Breast epithelium (tissue), 4 donors: ENCODE measurements at places on chromosomes 16 and 17. TPM values are rescaled to one million over a fixed set of nuclear protein-coding genes. Genes with fewer than 3 reads are reported as not detected.

TACO1 gene
- 11.0 TPM for total RNA-seq

ABCC12 gene
- 0.15 TPM for total RNA-seq

GP1BA gene
- not detected for total RNA-seq

GPRC5C gene
- total RNA-seq, result 69.2 TPM

TVP23A gene
- total RNA-seq, result not detected

DNA sequence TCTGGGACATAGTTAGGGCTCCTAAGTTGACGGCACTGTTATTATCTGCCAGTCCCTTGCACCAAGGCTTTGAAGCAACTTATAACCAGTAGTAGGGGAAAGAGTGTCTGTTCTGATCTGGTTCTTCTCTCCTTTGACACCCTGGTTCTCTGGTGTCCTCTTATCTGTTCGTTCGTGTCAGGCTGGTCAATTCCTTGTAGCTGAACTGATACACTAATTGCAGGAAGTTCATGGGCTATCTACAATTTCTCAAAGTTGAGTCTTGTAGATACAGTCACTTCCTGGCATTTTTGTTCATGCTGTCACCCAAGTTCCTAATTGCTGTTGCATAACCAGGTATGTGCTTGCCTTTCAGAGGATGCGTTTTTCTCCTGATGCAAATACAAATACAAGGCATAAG is 17.3 kb upstream of the MYO1D start:
- DNase-seq, result no peak
- H3K27ac ChIP-seq, result no peak overlapping the region
- no peaks in the 10 kb centered on the region for H3K27me3 ChIP-seq

DNA sequence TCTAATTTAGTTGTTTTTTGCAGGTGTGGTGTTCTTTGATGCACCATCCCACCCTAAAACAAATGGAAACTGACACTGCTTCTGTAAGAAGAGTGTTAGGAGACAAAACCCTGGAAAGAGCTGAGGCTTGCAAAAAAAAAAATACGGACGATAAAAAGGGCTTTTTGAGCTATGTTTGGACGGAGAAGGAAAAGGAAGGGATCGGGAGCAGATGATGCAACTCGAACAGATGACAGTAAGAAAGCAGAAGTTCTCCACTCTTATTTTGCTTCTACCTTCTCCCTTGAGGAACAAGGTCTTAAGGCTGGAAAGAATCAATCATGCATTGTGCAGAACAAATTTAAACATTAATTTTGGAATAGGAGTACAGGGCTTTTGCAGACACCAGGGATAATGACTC is 136.7 kb downstream of the MAF start:
- H3K27ac ChIP-seq, result no peak overlapping the region
- H3K27me3 ChIP-seq, result no peaks in the 10 kb centered on the region
- no peak for DNase-seq
- no peak overlapping the region for H3K4me3 ChIP-seq
- no peaks in the 10 kb centered on the region for H3K4me1 ChIP-seq

DNA sequence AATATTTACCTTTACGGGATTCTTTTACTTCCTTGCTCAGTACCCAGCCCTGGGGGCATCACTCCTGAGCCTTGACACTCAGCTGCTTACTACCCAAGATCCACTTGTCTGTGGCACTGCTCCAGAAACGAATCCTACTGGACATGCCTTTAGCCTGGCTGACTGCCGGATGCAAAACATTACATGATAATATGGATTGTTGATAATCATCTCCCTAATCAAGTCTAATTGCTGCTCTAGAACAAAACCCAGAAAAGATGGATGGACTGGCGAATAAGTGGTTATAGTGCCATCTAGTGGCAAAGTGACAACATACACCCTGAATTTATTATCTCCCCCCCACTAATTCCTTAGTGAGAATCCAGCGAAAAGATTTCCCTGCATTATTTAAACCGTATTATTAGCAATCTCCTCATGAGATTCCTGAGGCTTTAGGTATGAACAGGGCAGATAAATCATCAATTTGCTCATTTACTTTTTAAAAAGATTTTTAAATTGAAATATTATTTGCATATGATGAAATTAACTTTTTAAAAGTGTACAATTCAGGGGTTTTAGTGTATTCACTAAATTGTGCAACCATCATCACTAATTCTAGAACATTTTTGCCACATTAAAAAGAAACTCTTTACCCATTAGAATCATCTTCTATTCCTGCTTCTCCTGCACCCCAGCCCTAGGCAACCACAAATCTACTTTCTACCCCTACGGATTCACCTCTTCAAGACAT is 61.6 kb downstream of the RGS9 start:
- no peak overlapping the region for H3K4me3 ChIP-seq
- H3K4me1 ChIP-seq, result no peaks in the 10 kb centered on the region
- DNase-seq, result no peak
- no peaks in the 10 kb centered on the region for H3K36me3 ChIP-seq
- no peak overlapping the region for H3K27ac ChIP-seq
- no peaks in the 10 kb centered on the region for H3K27me3 ChIP-seq

DNA sequence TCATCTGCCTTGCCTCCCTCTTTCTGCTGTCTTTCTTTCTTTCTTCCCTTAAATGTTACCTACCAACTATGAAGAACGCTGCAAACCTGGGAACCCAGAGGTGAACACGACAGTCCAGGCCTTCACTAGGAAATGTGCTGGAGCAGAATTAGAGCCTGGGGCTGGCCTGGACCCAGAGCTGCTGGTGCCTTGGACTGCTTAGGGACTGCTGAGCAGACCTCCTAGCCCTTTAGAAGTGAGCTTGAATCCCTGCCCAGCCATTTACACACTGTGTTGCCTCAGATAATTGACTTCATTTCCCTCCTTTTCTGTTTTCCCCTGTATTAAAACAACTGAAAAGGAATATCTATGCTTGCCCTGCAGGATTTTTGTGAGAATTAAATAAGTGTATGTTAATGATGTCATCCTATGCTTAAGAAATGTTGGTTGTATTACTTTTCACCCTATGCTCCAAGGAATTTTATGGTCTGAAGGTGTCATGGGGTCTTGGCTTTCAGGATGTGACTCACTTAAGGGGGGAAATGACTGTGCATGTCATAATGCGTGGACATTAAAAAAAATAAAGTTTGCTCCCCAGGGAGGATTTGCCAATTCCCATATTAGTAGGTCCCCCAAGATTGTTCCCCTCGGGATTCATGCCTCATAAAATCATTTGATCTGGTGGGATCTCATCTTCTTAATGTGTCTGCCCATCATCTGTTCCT is 11.5 kb downstream of the CDH13 start:
- no peak for DNase-seq
- no peaks in the 10 kb centered on the region for H3K36me3 ChIP-seq
- no peaks in the 10 kb centered on the region for H3K4me1 ChIP-seq

DNA sequence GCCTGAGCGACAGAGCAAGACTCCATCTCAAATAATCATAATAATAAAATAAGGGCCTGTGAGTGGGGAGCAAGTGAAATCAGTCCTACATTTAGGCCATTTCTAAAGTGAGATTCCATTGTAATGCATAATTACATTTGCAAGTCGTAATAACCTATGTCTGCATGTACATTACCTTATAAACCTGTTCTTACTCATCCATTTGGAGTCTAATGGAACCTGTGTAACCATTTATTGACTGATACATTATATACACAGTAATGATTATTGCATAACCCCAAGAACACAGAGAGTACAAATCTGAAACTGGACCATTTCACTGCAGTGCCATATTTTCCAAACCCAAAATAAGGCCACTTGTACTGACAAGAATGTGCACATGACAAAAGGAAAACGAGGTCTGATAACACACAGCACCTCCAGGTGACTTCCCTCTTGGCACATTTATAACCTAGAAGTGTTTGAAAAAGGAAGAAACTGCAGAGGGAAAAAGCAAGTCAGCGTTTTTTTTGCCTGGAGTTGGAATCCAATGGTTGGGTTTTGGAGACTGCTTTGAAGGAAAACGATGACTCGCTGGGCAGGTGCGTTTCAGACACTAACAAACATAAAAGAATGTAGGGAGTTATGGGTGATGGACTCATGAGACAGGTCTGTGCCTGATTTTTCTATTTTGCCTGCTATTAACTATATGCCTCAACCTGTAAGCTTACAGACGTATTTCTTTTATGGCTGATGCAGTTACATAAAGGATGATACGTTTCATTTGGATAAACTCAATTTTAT is 63.6 kb upstream of the KIFC3 start:
- no peaks in the 10 kb centered on the region for H3K36me3 ChIP-seq
- H3K27ac ChIP-seq, result no peak overlapping the region
- no peak for DNase-seq
